Dorsolateral prefrontal cortex (tissue), 122 donors: ENCODE measurements at places on chromosomes 7 and 10. TPM values are rescaled to one million over a fixed set of nuclear protein-coding genes. Genes with fewer than 3 reads are reported as not detected.

Gene PAX4
- not detected for total RNA-seq

- DNase-seq: no peak
Observed at GRCh38 chr7:1377111-1377909, 82.0 kb downstream of the MICALL2 start.

DNA sequence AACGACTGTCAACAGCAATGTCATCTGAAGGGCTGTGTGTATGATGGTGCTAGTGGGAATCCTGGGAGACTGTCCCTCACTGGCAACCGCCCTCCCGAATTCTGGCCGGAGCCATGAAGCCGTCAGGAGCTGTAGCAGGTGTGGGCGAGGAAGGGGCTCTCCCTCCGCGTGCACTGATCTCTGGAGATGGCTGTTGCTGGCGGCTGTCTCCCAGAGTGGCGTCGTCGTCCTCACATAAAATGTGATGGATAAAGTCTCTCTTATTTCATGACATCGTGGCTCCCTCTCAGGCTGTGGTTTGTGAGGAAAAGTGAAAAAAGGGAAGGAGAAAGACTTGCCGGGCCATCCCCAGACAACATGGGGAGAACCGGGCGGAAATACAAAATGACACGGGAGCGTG lies 216.5 kb downstream of the DNAJB6 start:
- DNase-seq: no peak

GRCh38 chr7:55198634-55199392 lies 166.3 kb upstream of the LANCL2 start:
- no peak for DNase-seq

GRCh38 chr7:20783700-20784387 lies 2.8 kb downstream of the SP8 start:
- no peak for DNase-seq

- DNase-seq: no peak
Observed at GRCh38 chr7:5699467-5700384, 81.7 kb downstream of the RNF216 start.
